D721Med (cell line): ENCODE measurements at places on chromosomes 1 and 21.
A peak's percentile ranks its signal among the peaks of the same experiment; 100 is the strongest.

DNA sequence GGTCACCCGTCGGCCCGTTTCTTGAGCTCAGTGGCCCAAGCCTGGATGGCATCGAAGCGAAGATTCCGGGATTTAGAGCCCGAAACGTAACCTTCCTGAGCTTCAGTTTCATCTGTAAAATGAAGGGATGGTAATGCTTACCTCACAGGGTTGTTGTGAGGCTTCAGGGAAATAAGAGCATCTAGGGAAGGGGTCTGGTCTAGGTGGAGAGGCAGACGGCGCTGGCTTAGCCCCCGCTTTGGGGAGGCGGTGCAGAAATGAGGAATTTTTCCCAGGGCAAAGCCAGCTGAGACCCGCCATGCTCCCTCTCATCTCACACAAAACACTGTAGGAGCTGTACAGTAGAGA is 717 bp upstream of the MYCL start:
- DNase-seq = no peak

DNA sequence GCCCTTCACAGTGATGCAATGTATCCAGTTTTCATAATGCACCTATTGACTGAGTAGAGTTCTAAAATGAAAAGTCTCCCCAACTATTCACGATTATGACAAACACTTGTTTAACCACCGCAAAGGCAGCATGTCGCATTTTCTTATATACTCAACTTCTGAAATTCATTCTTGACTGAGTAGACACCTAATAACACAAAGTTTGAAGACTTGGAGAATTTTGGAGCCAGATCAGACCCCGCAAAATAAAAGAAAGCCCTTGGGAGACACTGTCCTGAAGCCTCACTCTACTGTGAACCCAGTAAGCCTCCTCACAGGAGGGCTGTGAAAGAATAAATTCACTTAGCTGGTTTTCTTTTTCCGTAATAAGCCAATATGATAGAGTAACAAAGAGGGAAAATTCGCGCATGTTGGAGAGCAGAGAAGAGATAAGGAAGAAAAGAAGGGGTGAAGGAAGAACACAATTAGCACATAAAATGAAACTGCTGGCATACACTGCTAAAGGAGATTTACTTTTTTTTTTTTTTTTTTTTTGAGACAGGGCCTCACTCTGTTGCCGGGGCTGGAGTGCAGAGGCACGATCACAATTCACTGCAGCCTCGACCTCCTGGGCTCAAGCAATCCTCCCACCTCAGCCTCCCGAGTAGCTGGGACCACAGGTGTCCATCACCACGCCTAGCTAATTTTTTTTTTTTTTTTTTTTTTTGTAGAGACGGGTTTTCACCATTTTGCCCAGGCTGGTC is 492 bp upstream of the COLGALT2 start:
- DNase-seq = no peak

DNA sequence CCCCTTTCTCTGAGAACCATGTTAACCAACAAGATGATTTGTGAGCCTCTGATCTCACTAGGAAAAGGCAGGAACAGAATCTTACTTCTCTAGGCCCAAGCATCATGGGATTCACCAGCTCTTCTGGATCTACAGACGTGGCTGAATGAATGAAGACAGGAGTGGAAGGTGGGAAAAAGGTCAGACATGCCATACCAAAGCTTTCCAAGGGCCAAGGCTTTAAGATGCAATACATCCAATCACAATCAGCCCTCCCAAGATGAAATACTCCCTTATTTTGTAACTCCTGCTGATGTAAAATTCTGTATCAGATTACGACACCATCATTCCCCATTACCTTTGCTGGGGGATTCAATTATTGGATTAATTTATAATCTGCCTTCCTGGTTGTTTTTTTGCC is 80.9 kb downstream of the SSBP3 start:
- no peak for DNase-seq

GRCh38 chr1:59361766-59362165 is 64.9 kb downstream of the FGGY start:
- DNase-seq = no peak

GRCh38 chr1:46606255-46606965 is 2.3 kb upstream of the MKNK1 start:
- no peak for DNase-seq

DNA sequence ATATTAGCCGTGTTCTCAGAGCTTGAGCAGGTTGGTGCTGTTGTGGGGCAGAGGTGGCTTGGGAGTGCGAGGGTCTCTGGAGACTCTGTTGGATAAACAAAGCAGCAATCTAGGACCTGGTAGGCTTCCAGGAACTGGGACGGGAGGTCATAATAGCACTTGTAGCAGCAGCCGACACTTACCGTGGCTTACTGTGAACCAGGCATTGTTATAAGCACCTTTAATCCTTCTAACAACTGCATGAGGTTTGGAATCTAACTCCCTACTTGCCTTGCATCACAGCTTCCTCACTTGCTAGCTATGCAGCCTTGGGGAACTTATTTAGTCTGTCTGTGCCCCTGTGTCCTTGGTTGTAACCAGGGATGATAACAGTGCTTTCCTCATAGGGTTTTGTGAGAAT is 94.9 kb downstream of the NAV1 start:
- DNase-seq = peak; percentile 44

DNA sequence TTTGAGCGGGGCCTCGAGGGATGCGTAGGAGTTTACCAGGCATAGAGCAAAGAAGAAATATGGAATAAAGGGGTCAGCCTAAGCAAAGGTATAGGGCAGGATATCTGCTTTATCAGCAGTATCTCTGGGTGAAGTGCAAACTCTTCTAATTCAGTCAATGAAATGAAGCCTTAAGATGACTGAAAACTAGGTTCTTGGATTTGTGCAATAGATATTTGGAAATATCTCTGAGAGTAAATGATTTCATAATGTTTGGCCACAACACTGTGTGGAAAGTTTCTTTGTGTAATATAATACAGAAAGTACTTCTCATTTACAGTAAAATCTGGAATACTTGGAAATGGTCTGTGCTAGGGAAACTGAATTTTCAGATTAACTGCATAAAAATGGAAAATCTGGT is 26.1 kb downstream of the KCNJ15 start:
- no peak for DNase-seq

DNA sequence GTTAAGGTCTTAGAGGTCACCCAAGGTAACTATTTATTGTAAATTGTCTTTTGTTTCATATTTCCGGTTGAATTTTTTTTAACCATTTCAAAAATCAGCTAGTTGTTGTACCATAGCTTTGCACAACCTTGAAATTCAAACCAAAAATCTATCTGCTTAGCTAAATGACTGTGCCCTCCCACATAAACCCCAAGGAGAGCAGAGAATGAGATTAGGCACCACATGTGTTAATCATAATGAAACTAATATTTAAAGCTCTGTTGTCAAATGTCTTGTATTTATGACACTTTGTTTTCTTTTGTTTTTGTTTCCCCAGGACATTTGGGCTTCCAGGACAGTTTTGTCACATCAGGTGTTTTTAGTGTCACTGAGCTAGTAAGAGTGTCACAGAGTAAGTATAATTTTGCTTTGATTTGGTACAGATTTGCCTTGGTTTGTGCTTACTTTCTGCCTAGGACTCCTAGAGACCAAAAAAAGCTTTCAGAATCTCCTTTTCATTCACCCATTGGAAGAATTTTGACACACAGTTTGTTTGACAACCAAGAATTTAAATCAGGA is 249.9 kb downstream of the NFIA start:
- no peak for DNase-seq

DNA sequence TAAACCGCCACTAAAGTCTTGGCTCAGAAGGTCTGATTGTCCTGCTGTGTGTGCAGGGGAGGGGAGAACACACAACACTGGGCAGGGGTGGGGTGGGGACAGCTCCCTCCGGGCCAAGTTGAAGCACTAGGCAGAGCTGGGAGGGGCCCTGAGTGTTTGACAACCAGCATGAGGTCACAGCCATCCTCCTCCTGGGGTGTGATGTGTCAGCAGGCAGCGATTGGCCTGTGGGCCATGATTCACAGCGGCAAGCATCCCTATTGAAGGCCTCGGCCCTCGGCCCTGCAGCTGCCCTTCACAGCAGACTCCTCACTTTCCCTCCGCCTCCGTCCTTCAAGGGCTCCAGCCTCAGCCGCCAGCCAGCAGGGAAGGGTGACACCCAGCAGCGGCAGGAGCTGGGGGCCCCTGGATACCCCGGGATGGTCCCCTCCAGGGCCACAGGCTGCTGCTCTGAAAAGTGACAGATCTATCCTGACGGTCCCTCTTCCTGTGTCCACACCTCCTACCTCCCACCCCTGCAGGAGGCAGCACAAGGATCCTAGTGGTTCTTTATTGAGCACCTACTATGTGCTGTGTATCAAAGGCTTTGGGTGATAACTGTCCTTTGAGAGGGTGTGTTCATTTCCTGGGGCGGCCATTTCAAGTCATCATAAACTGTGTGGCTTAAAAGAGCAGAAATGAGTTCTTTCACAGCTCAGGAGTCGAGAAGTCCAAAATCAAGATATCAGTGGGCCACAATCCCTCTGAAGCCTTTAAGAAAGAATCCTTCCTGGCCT is 66.0 kb upstream of the SLC25A33 start:
- no peak for DNase-seq

DNA sequence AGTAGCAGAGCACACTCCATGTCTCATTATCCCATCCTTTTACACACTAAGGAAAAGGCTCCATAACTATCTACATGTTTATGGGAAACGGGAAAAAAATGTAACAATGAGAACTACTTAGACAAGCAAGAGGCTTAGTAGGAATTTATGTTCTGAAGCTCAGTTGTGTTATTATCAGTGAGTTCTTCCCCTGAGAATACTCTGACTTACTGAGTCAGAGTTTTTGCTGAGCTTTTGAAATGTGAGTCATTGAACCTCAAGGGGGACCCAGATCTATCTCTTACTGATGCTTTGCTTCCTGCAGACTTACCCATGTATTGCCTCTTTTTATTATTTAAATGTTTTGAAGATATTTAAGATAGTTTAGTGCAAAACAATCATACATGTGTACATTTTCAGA is 20.1 kb downstream of the CFHR5 start:
- no peak for DNase-seq

DNA sequence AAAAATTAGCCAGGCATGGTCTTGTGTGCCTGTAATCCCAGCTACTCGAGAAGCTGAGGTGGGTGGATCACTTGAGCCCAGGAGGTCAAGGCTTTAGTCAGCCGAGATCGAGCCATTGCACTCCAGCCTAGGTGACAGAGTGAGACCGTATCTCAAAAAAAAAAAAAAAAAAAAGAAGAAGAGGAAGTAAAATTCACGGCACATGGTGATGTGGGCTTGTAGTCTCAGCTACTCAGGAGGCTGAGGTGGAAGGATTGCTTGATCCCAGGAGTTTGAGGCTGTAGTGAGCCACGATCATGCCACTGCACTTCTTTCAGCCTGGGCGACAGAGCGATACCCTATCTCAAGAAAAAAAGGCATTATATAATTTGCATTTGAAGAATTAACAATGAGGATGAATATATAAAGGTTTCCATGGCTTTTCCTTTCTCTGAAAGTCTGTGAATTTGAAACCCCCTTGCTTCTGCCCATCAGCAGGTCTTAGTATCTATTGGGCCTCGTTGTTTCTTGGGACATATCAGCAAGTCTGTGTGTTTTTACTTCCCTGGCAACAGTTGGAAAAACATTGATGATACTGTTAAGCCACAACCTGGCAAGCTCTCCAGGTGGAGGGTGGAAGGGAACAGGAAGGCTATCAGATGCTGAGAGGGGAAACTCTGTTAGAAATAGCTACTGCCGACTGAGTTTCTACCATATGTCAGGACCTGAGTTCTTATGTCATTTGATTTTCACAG is 4.6 kb upstream of the PLA2G2D start:
- no peak for DNase-seq

DNA sequence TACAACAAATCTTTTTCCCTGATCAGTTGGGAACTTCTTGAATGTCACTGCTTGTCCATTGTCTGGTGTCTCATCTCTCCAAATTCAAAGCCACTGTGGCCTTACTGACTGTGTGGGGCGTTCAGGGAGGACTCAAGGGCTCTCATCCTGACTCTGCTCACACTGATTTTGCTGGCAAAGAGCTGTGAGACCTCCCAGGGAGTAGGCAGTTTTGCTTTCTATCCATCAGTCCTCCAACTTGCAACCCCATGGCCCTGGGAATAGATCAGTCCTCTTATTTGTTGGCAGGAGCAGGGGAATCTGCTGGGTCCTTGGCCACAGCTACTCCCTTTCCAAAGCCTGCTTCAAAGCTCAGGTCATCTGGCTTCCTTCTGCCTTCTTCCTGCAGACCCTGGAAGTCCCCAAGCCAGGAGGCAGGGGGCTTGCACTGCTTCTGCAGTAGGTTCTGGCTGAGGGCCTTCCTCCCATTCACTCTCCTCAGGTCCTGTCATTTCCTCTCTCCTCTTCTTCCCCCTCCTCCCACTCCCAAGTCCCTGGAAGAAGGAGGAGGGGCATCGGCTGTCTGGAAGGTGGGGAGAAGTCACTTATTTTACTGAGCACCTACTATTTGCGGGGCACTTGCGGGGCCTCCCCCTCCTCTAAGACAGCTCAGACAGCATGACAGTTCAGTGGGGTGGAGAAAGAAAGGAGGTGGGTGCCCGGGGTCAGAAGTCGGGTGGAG is 876 bp upstream of the NAV1 start:
- no peak for DNase-seq

DNA sequence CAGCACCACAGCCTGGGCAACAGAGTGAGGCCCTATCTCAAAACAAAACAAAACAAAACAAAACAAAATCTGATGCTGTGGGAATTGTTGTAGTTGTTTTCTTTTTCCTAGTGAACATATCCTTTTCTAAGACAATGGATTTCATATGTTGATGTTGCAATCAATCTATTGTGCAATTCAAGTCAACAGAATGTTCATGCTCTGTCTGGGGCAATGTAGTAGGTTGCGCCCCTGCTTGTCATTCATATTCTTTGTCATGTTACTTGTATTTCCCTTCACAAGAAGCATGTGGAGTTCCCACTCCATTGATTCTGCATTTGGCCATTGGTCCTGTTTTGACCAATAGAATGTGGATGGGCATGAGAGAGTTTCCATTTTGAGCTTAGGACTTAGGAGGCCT is 223.9 kb downstream of the DUSP10 start:
- DNase-seq = no peak

DNA sequence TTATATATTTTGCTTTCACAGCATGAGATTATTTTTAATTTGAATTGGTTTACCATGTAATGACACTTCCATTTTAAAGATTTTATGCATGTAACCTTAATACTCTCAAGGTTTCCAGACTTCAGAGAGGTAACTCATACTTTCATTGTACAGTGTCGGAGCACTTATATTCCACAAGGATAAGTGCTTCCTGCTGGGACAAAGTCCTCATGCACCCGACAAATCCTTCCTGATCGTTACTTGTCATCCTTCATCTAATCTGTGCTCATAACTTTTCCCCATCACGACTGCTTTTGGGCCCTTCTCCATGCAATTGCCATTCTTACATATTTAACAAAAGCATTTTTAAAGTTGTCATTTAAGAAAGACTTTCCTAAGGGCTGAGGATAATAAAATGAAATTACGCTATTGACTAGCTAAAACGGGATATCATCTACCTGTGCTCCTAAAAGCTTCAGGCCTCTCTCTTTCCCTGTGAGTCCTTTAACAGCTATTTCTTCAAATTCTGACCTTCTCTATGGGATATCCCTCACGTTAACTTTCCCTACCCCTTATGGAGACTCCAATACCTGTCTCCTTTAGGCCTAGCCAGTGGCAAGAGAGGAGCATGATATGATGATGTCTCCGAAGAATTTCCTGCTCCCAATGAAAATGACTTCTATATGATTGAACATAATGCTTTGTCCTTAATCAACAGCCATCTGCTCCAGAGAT is 59.3 kb downstream of the NCAM2 start:
- DNase-seq = no peak

GRCh38 chr1:14113841-14114567 is 414.0 kb downstream of the PRDM2 start:
- DNase-seq = no peak

GRCh38 chr1:237164406-237165352 is 122.7 kb downstream of the RYR2 start:
- no peak for DNase-seq

GRCh38 chr1:39184354-39184818 is 20.1 kb upstream of the MACF1 start:
- no peak for DNase-seq
